ENCODE measurements at places on chromosomes 4 and X.

- DNase-seq, result no peak
Measured at GRCh38 chr4:59127006-59127405, 2016.8 kb upstream of the IGFBP7 start.

GRCh38 chrX:109940411-109940810 lies 62.5 kb upstream of the TMEM164 start:
- DNase-seq, result no peak

- DNase-seq, result no peak
Measured at GRCh38 chr4:41028392-41029076, 185.8 kb downstream of the APBB2 start.

GRCh38 chrX:24371391-24371972 lies 11.0 kb downstream of the SUPT20HL1 start:
- DNase-seq, result no peak

- DNase-seq, result no peak
Measured at GRCh38 chr4:88526221-88526815, 2.7 kb upstream of the PYURF start.

- peak; percentile 37 for DNase-seq
Measured at GRCh38 chr4:24024605-24025004, 134.8 kb upstream of the PPARGC1A start.

DNA sequence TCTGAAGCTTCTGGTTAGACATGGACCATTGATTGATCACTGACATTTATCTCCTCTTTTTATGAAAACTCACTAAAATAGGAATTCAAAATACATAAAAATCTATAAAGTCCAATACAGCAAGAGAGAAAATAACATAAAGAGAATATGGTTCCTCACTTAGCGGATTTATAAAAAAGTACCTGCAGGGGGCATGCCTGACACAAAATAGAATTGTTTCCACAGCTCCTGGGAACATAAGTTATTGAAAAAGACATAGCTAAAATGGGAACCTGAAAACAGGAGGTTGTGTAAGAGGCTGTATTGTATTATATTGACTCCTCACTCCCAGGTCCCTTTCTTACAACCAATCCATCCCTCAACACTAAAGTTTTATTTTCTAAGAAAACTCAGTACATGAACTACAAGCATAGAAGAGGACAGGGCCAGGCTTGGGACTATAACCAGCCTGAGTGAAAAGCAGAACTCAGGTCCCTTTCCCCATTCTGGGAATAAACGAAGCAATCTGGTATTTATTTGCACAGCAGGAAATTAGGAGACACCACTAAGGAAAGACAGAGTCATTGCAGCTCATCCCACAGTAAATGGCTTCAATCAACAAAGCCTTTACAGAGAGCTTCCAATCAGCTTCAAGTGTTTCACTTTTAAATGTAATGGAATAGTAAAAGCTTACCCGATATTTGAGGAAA lies 121.1 kb upstream of the NDST4 start:
- DNase-seq, result no peak

- DNase-seq, result no peak
Measured at GRCh38 chr4:143402776-143403552, 66.3 kb downstream of the GAB1 start.

DNA sequence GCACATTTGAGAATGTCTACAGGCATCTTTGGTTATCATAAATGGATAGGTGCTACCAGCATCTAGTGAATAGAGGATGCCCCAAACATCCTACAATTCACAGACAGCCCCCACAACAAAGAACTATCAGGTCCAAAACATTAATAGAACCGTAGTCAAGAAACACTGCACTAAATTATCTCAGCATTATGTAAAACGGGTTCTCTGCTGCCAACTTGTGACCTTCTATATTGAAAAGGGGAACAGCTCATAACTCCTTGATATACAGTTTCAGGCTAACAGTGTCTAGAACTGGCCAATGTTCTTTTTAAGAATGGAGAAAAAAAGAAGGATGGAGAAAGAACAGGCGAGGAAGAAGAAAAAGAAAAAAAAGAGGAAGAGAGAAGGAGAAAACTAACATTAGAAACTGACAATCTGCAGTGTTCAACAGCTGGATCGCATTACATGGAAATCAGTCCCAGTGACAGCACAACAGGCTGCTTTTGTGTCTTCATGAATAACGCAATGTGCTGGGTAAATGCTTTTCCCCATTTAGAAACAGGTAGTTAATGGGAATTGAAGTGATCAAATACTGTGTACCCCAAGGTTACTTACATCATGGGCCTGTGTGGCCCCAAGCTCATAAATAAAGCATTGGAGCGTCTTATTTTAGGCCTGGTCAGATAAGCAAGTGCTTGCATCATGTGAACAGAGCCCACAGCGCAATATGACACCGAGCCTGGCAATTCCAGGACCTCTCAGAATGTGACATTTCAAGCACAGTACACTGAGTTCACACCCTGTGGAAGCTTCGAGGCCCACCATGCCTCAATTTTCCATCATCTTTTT lies 339.5 kb downstream of the DHX15 start:
- peak; percentile 4 for DNase-seq

GRCh38 chrX:126847143-126847542 lies 27.6 kb downstream of the PRR32 start:
- DNase-seq, result no peak

GRCh38 chr4:183469936-183470335 lies 25.5 kb downstream of the CDKN2AIP start:
- DNase-seq, result no peak
